ENCODE measurements at places on chromosomes 12 and 14.

GRCh38 chr12:80056845-80057244 lies 42.5 kb upstream of the OTOGL start:
- DNase-seq = peak; percentile 18

- DNase-seq = no peak
Measured at GRCh38 chr12:79769189-79769859, 78.6 kb upstream of the PAWR start.

DNA sequence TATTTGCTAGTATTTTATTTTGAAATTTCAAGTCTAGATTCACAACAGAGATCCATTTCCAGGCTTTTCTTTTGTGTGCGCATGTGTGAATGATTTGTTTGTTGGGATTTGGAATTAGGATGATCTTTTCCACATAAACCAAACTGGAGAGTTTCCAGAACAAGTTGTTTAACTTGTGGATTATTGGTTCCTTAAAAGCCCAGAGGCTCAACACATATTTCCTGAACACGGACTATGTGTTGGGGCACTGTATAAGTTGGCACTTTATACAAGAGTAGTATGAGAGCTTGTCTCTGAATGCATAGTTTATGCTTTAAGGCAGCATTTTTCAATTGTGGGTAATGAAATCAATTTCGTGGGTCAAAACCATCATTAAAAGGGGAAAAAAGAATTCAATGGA lies 67.3 kb upstream of the FUT8 start:
- DNase-seq = peak; percentile 38

DNA sequence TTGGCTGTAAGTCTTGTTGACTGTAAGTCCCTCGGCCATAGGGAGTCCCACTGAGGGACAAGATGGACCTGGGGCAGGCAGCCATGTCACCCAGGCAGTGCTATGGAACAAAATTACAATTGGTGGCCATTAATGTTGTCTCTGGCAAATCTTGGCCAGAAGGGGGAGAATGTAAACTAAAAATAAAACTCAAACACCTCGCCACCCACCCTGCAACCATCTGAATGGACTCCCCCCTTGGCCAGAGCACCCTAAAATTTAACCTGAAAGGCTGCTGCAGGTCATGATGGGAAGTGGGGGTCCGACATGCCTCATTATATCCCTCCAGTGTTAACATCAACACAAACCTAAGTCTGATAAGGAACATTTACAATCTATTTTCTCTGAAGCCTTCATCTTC lies 8.2 kb downstream of the SLC22A17 start:
- no peak for DNase-seq

GRCh38 chr12:24553259-24553658 lies 395.6 kb downstream of the BCAT1 start:
- no peak for DNase-seq

GRCh38 chr12:69534389-69534822 lies 50.9 kb upstream of the CCT2 start:
- DNase-seq = peak; percentile 28

- no peak for DNase-seq
Measured at GRCh38 chr14:74638066-74638465, 26.0 kb upstream of the LTBP2 start.

GRCh38 chr12:7154901-7155470 lies 24.8 kb downstream of the CLSTN3 start:
- DNase-seq = no peak

- DNase-seq = no peak
Measured at GRCh38 chr14:100735271-100735670, 8.6 kb downstream of the DLK1 start.
